ENCODE measurements at places on chromosomes 3 and 15. TPM values are rescaled to one million over a fixed set of nuclear protein-coding genes. Genes with fewer than 3 reads are reported as not detected.

DNA sequence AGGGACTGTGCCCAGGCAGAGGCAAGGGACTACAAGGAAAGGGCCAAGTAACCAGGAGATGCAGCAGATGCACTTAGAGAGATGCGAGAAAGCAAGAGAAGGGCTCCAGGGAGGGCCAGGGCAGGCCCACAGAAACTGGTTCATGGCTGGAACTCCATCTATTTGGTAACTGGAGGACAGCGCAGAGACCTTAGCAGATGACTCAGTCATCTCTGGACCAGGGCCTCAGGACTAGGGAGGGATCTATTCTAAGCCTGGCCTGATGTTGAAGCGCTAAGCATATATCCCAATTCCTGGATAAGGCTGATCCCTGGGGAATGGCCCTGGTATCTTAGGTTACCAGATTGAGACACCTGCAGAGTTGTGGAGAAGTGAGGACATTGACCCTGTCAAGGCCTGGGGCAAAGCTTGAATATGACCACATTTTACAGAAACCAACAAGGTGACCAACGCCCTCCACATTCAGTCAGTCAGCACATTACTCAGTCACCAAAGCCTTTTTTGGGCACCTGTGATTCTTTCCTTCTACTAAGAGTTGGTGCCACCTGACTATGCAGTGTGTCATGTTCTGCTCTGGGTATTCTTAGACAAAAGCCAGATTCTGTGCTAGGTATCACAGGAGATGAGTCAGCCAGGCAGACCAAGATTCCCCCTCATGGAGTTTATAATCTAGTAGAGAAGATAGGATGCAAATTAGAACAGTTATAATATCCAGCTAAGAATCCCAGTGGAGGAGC lies 68.4 kb upstream of the SLCO3A1 start:
- no peaks in the 10 kb centered on the region for H3K36me3 ChIP-seq
- H3K27ac ChIP-seq: no peak overlapping the region
- no peaks in the 10 kb centered on the region for H3K4me1 ChIP-seq
- no peak overlapping the region for H3K4me3 ChIP-seq
- DNase-seq: no peak
- H3K27me3 ChIP-seq: no peaks in the 10 kb centered on the region

DNA sequence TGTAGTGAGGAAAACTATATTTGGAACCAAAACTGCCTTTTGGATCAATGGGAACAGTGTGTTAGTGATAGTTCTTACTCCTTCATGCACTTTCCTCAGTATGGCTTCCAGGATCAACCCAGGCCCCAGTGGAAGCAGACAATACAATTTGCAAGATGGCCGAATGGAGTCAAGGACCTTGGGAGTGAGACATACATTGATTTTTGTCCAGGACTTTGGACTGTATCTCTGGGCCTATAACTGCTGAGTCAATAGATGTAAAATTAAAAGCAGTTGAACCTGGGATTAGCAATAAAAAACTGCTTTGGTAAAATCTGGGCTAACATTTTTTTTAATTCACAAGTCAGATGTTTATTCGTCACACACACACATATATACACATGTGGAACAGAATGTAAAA lies 1.8 kb downstream of the ARRDC4 start:
- H3K27me3 ChIP-seq: no peaks in the 10 kb centered on the region
- no peaks in the 10 kb centered on the region for H3K4me1 ChIP-seq
- H3K36me3 ChIP-seq: no peaks in the 10 kb centered on the region
- H3K27ac ChIP-seq: no peak overlapping the region
- DNase-seq: no peak

DNA sequence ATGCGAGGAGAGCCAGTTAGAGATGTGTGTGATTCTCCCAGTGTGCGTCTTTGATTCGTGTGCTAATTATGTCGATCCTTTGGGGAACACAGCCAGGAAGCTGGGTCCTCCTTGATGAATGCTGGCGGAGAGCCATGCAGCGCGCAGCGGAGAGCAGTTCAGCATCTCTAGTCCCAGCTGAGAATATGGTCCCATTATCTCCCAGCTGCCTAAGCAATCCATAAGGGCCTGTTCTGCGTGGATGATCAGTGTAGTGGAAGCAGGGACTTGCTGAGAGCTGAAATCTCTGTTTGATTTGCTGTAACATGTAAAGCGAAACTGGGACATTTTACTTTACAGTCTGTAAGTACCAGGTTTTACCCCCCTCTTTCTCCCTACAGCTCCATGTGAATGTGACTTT lies 412.7 kb downstream of the CNTN4 start:
- H3K4me1 ChIP-seq: no peaks in the 10 kb centered on the region
- H3K4me3 ChIP-seq: no peak overlapping the region
- no peak for DNase-seq
- H3K36me3 ChIP-seq: no peaks in the 10 kb centered on the region
- H3K27me3 ChIP-seq: no peaks in the 10 kb centered on the region

GRCh38 chr3:170258105-170258487 lies 35.9 kb downstream of the PRKCI start:
- H3K4me3 ChIP-seq: no peak overlapping the region
- H3K36me3 ChIP-seq: no peaks in the 10 kb centered on the region
- no peak for DNase-seq

PLXNB1 gene
- 149 TPM for total RNA-seq

MAP1A gene
- 0.88 TPM for total RNA-seq

CP gene
- total RNA-seq: 5.0 TPM

All from Caco-2 (cell line).